ENCODE measurements at places on chromosomes 2 and 18.
A peak's percentile ranks its signal among the peaks of the same experiment; 100 is the strongest.

DNA sequence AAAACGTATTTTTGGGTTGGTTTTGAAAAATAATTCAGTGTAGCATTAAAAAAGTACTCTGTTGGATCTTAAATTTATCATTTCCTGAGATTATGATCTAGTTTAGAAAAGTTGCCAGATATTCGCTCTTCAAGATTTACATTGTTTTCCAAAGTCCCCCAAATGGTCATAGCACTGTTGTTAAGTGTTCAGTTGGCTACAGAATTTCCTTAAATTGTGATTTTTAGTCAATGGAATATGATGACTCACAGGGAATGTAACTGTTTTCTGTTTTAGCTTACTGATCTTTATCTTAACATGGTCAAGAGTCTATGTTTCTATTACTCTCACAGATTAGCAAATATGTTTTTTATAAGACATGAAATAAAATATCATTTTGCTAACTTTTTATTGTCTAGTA, 23.2 kb downstream of the PLCL1 start:
- no peak for DNase-seq

DNA sequence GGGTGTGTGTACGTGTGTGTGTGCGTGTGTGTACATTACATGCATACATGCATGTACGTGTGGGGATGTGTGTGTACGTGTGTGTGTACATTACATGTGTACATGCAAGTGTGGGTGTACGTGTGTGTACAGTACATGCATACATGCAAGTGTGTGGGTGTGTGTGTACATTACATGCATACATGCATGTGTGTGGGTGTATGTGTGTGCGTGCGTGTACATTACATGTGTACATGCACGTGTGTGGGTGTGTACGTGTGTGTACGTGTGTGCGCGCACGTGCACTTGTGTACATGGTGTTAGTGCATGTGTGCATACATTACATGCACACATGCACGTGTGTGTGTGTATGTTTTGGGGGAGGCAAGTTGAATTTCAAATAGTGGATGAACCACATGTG, 300.6 kb downstream of the CELF4 start:
- no peak for DNase-seq

GRCh38 chr2:229137066-229137465, 134.0 kb downstream of the PID1 start:
- no peak for DNase-seq

- peak; percentile 61 for DNase-seq
Observed at GRCh38 chr18:23071285-23071684, 64.0 kb upstream of the CABLES1 start.

DNA sequence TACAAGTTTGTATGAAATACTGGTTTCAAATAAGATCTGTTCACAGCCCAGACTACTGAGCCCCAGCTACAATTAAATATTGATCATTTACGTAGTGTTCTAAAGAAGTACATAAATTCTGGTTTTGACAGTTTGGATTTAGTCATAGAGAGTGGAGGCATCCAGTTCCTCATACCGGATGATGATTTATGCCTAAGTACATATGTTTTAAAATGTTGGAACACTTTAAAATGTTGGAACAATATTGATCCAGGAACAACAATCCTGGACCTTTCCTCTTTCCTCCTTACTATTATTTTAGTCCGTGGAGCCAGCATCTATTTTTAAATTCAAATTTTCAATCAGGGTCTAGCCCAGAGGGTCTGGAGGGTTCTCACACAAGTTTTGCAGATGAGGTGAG, 22.8 kb upstream of the TTN start:
- no peak for DNase-seq

Measured in stimulated activated CD4-positive, alpha-beta T cell treated with anti-CD3 and anti-CD28 coated beads, Interleukin-15, amount 100 ng/mL, for 1 hour (primary cell).